Stimulated activated CD8-positive, alpha-beta memory T cell treated with anti-CD3 and anti-CD28 coated beads, Interleukin-4, amount 100 ng/mL, for 4 hours (primary cell): ENCODE measurements at places on chromosomes 16 and 17.

DNA sequence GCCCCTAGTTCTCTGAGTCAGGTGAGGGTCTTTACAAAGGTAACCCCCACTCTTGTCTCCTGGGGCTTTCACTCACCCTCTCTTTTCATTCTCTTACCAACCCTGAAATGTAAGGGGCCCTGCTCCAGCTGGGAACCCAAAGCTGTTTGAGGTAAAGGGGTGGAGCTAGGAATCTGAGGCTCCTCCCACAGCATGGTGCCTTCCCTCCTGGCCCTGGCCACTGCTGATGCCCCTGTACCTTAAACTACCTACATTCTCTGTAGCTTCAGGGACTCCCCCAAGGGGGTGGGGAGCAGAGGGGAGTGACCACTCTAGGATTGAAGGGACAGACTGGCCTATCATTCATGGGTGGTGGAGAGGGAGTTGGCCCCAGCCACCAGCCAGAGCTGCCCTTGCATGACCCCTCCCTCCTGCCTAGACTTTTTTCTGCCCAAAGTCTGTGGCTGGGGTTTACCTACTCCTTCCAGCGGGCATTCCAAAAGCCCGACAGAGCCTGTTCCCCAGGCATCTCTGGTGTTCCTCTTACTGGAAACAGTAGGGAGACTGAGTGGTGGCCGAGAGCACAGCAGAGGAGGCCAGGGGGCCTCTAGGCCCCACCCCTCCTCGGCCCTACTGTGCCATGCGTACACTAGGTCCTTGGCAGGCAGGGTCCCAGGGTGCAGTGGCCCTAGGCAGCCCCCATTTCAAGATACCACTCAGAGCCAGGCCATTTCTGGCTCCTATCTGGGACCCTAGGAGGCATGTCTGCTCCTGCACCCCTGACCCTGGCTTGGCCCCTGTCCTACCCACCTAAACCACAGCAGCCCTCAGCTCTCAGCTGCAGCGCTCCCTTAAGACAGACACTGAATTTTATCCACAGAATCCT, 9.5 kb downstream of the DOK4 start:
- no peak for DNase-seq

DNA sequence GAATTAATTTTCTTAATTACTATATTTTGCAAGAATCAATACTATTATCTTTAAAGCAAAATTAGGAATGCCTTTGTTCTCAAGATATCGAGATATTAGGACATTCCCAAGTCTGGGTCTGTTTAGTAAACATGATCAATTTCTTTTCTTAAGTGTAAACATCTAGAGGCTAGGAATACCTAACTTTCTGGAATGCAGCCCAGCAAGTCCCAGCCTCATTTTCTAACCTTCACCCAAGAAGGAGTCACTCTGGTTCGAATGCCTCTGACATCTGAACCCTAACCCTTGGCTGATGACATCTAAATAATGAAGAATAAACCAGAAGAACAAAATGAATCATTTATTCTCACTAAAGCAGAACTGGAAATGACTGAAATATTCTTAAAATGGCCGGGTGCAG, 297.5 kb upstream of the IRX3 start:
- no peak for DNase-seq

GRCh38 chr17:80872001-80872500, 119.6 kb upstream of the CHMP6 start:
- DNase-seq: no peak

GRCh38 chr16:1332618-1333148, 762 bp upstream of the BAIAP3 start:
- no peak for DNase-seq

DNA sequence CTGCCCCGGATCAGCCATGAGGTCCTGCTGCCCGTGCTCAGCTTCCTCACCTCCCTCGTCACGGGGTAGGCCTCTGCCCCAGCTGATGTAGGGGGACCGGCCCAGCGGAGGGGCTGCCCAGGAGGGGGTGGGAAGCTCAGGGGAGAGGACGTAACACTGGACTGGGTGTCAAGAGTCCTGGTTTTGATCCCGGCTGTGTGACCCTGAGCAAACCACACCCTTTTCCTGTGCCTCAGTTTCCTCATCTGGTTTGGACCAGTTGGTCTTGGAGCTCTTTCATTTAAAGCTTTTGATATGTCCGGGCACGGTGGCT, 6.6 kb downstream of the WDR81 start:
- DNase-seq: no peak

DNA sequence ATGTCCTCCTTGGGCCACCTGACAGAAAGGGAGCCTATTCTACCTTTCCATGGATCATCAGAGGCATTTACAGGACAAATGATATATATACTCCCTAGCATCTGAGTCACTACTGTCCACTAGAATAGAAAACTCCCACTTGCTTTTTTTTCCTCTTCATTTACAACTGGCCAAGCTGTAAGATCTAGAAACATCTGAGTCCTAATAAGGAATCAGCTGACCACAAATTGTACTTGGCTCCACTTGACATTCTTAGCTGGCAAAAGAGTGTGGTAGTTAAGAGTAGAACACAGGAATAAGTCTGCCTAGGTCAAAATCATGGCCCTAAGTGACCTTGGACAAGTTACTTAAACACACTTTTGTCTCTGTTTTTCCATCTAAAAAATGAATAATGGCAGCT, 5.2 kb downstream of the RUSF1 start:
- DNase-seq: no peak

- DNase-seq: no peak
These were observed at the start of gene HOXB13 for GRCh38 chr17:48728232-48729231. Gene HOXB13 (minus strand): TSS chr17:48728750. CDS start chr17:48728593, 157 bp downstream.

DNA sequence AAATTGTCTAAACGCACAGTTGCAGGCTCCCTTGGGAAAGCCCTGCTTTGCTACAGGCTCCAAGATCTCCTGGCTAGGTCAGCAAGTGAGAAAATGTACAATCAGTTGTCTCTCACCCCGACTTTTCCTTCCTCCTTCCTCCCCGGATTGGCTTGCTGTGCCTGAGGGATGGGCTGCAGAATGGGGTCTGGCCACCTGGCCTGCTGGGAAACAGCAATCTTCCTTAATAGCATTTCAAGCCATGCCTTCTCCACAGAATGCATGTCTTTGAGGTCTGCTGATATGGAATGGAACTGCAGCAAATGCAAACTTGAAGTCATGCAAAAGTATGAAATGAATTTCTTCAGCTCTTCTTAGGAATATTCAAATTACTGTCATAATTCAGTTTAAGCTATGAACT, 42.9 kb upstream of the SLFN13 start:
- no peak for DNase-seq

GRCh38 chr16:15970743-15971439, 21.5 kb downstream of the ABCC1 start:
- no peak for DNase-seq

DNA sequence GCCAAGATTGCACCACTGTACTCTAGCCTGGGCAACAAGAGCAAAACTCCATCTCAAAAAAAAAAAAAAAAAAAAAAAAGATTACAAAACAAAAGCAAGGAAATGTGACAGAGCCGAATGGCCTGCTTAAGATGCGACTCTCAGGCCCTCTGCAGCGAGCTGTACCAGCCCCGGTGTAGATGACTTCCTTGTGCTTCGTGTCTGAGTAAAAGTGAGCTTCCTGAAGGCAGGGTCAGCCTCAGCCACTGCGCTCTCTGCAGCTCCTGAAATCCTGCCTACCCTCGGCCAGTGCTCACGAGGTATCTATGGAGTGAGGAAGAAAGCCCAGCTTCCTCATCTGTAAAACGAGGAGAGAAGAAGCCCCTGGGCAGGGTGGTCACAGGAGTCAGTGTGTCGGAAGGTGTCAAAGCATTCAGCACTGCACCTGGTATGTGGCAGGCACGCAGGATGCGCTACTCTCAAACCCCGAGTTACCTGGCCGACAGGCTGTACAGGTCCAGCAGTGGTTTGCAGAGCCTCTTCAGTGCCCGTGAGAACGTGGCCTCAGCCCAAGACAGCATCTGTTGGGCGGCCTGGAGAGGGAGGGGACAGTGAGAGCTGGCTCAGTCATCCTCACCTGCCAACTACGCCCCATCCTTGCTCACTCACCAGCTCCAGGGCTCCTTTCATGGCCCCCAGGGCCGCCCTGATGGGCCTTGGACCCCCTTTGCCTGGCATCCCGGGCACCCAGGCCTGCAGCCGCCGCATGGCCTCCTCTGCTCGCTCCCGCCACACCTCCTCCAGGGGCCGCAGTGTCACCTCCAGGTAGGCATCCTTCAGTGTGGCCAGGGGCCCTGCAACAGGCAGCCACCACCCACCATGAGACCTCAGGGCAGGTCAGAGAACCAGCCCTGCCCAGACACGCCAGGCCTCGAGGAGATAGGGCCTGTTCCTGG, 44.6 kb downstream of the RMI2 start:
- DNase-seq: no peak

DNA sequence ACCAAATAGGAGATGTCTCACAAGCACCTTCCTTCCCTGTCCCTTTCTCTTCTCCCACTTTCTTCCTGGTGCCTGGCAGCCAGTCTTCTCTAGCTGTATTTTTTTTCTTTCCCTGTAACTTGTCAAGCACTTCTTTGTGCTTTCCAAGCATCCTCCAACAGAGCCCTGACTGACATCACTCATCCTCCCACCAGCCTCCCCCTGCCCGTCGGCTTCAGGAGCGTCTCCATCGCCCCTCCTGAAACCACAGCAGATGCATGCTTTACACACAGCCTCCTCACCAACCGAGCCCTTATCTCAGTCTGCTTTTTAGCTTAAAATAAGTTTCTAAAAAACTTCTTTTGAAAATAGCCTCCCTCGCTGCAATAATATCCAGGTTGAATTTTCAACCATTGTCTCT, 268.7 kb upstream of the CDH5 start:
- DNase-seq: no peak

GRCh38 chr17:16661217-16661616, 7.6 kb upstream of the ZNF624 start:
- DNase-seq: no peak

- DNase-seq: no peak
These were observed 1.2 kb upstream of the BCO1 start for GRCh38 chr16:81237282-81237681.

- no peak for DNase-seq
These were observed 7.1 kb downstream of the TLCD2 start for GRCh38 chr17:1703063-1703462.

DNA sequence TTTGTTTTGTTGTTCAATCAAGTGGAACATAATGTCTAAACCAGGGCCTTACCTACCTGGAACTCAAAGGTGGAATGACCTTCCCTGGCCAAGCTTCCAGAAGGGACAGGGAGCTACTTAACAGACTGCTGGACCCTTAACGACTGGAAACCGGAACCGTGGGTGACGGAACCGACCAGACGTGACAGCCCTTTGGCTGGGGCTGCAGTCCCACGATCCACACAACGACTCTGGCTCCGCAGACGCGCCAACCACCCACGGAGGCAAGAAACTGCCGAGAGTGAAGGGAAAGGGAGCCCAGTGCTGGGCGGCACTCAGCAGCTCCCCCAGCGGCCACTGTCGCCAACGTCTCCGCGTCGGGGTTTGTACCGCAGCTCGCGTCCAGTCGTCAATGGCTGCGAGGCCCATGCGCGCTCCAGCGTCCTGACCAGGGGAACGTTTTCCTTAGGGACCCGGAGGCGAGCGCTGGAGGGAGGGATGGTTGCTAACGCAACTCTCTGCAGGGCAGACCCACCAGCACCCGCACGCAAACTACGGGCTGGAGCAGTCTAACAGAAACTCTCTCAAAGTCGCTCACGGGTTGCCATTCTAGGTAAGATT, 5.5 kb upstream of the KIF22 start:
- peak; percentile 46 for DNase-seq

DNA sequence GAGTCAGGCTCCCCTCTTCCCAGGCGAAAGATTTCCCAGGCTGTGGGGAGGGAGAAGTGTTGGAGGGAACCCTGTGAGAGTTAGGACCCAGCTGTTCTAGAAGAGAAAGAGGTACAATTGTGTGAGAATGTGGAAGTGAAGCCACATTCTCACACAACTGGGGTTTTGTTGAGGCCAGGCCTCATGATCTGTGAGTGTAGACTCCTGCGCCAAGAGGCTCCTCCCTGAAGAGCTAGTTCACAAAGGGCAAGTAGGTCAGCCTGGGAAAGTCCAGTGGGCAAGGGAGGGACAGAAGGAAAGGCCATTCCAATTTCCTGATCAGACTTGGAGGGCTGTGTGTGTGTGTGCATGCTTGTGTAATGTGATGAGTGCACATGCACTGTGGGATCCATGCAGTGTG, 15.2 kb downstream of the CD300LF start:
- no peak for DNase-seq

GRCh38 chr17:83160443-83161297, 81.3 kb downstream of the METRNL start:
- DNase-seq: no peak

GRCh38 chr16:13435415-13435814, 484.5 kb upstream of the ERCC4 start:
- no peak for DNase-seq

- DNase-seq: no peak
These were observed 50.1 kb upstream of the CACNG5 start for GRCh38 chr17:66784621-66785364.

DNA sequence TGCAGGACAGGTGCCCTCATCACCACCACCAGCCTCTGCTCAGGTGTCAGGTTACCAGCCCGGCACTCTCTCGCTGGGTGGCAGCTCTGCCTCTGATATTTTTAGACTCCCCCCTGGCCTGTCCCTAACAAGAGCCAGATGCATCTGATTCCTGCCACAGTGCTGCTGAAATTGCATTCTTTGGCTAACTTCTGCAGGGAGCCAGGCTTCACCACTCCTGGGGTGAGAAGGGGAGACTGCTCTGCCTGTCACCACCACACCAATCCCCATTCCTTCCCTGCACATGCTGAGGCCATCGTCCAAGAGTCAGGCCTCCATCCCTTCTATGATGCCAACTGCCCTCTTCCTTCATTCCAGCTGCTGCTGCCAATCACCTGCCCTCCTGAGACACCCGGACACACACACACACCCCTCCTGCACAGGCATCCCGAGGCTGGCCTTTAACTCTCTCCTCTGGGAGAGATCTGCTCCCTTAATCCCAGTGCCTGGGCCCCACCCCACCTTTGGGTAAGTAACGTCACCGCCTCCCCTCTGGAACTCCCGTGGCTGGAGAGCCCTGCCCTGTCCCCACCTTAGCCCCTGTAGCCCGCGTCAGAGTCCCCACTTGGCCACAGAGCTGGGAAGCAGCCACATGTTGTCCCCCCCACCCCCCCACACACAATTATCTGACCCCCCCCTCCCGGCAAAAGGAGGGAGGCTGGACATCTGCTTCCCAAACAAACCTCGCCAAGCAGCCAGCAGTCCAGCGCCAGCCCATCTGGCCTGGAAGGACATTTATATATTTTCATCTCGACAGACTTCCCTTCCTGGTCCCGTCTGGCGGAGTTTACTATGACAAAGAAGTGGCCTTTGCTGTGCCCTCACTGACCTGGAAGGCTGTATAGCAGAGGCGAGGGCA, 2.8 kb downstream of the EMP2 start:
- DNase-seq: no peak

- no peak for DNase-seq
These were observed 37.6 kb upstream of the PIRT start for GRCh38 chr17:10875430-10875851.

GRCh38 chr16:86931410-86931941, 353.1 kb downstream of the FOXL1 start:
- no peak for DNase-seq

GRCh38 chr16:12588510-12588909, 215.2 kb downstream of the CPPED1 start:
- no peak for DNase-seq

DNA sequence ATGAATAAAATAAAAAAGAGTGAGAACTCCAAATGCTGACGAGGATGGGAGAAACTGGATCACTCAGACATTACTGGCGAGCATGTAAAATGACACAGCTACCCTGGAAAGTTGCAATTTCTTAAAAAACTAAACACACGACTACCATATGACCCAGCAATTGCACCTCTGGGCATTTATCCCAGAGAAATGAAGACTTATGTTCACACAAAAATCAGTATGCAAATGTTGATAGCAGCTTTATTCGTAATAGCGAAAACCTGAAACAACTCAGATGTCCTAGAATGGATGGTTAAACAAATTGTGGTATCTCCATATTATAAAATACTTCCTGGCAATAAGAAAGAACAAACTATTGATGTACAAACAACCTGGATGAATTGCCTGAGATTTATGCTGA, 357.2 kb upstream of the ASIC2 start:
- no peak for DNase-seq
